ENCODE measurements at places on chromosomes 1 and 21.

GRCh38 chr1:41939194-41939593 is 20.5 kb upstream of the HIVEP3 start:
- no peak for DNase-seq

GRCh38 chr1:167860231-167860923 is 53.6 kb downstream of the ADCY10 start:
- no peak for DNase-seq

GRCh38 chr1:161299347-161299746 is 10.4 kb downstream of the MPZ start:
- no peak for DNase-seq

DNA sequence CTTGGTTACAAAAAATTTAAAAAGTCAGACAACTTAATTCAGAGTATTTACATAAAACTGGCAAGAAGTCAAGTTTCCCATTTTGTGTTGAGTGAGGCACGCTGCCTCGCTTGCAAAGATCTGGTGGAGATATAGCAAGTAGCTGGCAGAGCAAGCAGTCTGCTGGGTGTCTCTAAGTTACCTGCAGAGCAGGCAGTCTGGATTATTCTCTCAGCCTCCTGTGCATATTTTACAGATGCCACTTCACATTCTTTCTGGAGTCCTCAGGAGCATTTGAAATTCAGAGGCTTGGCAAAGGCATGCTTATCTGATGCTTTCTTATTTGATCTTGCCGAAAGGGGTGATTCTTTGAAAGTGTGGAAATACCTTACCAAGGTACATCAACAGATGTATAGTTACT is 640.4 kb upstream of the ADGRL4 start:
- DNase-seq, result no peak

GRCh38 chr1:193539731-193540459 is 353.5 kb upstream of the B3GALT2 start:
- DNase-seq, result no peak

Data from cardiac septum (tissue), 1 donor.